ENCODE measurements at places on chromosomes 7 and 10.

- H3K4me3 ChIP-seq = no peak overlapping the region
- no peaks in the 10 kb centered on the region for H3K27me3 ChIP-seq
- H3K4me1 ChIP-seq = peaks cover 10% of the 10 kb centered on the region
- H3K36me3 ChIP-seq = peaks cover 6% of the 10 kb centered on the region
- peak; percentile 43 for DNase-seq
- no peak overlapping the region for H3K27ac ChIP-seq
Observed at GRCh38 chr7:906776-907157, 30.4 kb downstream of the GET4 start.

- no peak overlapping the region for H3K27ac ChIP-seq
- no peaks in the 10 kb centered on the region for H3K36me3 ChIP-seq
- peaks cover 3% of the 10 kb centered on the region for H3K27me3 ChIP-seq
- H3K4me3 ChIP-seq = no peak overlapping the region
- H3K4me1 ChIP-seq = peaks cover 10% of the 10 kb centered on the region
Observed at GRCh38 chr7:50615519-50616080, 50.4 kb upstream of the DDC start.

GRCh38 chr10:29063806-29064644 is 224.8 kb upstream of the LYZL1 start:
- no peaks in the 10 kb centered on the region for H3K36me3 ChIP-seq
- no peaks in the 10 kb centered on the region for H3K4me1 ChIP-seq
- no peak overlapping the region for H3K27ac ChIP-seq
- H3K27me3 ChIP-seq = no peaks in the 10 kb centered on the region
- no peak overlapping the region for H3K4me3 ChIP-seq

GRCh38 chr7:80247144-80247543 is 112.5 kb downstream of the GNAI1 start:
- H3K4me1 ChIP-seq = peaks cover 3% of the 10 kb centered on the region
- peaks cover 2% of the 10 kb centered on the region for H3K27me3 ChIP-seq

DNA sequence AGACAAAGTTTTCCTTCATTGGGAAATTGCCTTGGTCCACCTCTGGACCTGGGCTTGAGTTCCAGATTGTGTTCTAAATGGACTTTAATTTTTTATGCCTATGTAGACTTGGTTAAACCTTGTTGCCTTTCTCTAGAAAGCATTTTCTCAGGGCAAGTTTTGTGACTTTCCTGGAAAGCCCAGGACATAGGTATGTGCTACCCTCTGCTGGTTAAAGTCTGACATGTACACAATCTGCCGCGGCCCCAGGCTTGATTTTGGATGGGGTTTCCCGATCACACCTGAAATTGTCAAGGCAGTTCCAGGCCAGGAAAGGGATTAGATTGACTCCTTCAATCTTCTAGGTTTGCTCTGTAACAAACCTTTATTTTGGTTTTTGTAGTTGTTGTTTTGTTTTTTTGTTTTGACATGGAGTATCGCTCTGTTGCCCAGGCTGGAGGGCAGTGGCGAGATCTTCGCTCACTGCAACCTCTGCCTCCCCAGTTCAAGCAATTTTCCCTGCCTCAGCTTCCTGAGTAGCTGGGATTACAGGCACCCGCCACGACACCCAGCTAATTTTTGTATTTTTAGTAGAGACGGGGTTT is 14.1 kb upstream of the AKR1B10 start:
- no peaks in the 10 kb centered on the region for H3K36me3 ChIP-seq
- peaks cover 10% of the 10 kb centered on the region for H3K4me1 ChIP-seq
- no peak overlapping the region for H3K4me3 ChIP-seq
- H3K27ac ChIP-seq = no peak overlapping the region
- peak; percentile 58 for DNase-seq

GRCh38 chr10:127318396-127318795 is 122.0 kb upstream of the INSYN2A start:
- H3K27me3 ChIP-seq = peaks cover 10% of the 10 kb centered on the region
- DNase-seq = no peak

DNA sequence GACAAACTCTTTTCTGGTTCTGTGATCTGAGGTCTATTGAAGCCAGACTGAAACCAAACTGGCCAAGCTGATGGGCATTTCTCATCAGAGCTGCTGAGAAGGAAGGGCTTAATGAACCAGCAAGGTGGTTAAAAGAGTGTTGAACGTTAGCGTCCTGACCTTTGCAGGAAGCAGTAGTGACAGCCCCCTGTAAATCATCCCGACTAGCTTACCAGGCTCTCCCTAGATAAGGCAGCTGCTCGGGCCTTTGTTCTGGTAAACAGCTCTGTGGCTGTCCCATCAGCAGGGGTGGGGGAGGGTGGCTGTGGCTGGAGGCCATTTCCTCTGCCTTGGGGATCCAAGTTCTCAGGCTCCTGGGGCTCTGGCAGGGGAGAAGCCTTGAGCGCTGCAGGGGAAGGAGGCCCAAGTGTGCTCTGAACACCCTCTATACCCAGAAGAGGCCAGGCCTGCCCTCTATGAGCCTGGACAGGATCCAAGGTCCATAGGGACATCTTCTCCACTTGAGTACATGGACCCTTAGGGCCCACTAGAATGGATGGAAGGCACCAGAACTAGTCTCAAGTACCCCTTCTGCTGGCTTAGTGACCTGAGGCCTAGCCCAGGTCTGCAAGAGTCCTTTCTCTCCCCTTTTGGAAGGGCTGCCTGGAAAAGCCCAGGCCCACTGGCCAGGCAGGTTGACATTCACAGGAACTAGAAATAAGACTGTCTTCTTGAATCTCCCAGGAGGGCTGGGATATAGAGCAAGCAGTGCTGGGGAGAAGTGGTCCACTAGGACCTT is 134.6 kb downstream of the ARHGAP22 start:
- H3K36me3 ChIP-seq = no peaks in the 10 kb centered on the region
- peaks cover 4% of the 10 kb centered on the region for H3K27me3 ChIP-seq
- H3K4me3 ChIP-seq = no peak overlapping the region
- H3K27ac ChIP-seq = no peak overlapping the region
- no peak for DNase-seq

- H3K27me3 ChIP-seq = no peaks in the 10 kb centered on the region
- no peak overlapping the region for H3K4me3 ChIP-seq
- no peaks in the 10 kb centered on the region for H3K4me1 ChIP-seq
- H3K36me3 ChIP-seq = peaks cover 50% of the 10 kb centered on the region
Observed at GRCh38 chr7:64996305-64996704, 5.5 kb upstream of the ZNF117 start.

- no peak for DNase-seq
- H3K27ac ChIP-seq = no peak overlapping the region
- H3K4me3 ChIP-seq = no peak overlapping the region
- H3K4me1 ChIP-seq = no peaks in the 10 kb centered on the region
- H3K27me3 ChIP-seq = peaks cover 5% of the 10 kb centered on the region
- H3K36me3 ChIP-seq = no peaks in the 10 kb centered on the region
Observed at GRCh38 chr10:91540733-91541132, 92.1 kb downstream of the PPP1R3C start.

- H3K36me3 ChIP-seq = no peaks in the 10 kb centered on the region
- no peak overlapping the region for H3K27ac ChIP-seq
- H3K4me1 ChIP-seq = no peaks in the 10 kb centered on the region
Observed at GRCh38 chr10:49286686-49287085, 12.3 kb upstream of the C10orf71 start.

- H3K27me3 ChIP-seq = peaks cover 23% of the 10 kb centered on the region
- H3K4me1 ChIP-seq = peaks cover 3% of the 10 kb centered on the region
- peak; percentile 39 for DNase-seq
- no peaks in the 10 kb centered on the region for H3K36me3 ChIP-seq
- no peak overlapping the region for H3K27ac ChIP-seq
- no peak overlapping the region for H3K4me3 ChIP-seq
Observed at GRCh38 chr10:1454428-1454827, 282.9 kb downstream of the ADARB2 start.

GRCh38 chr10:76168437-76168836 is 737.0 kb downstream of the LRMDA start:
- no peak overlapping the region for H3K27ac ChIP-seq
- no peak overlapping the region for H3K4me3 ChIP-seq
- H3K27me3 ChIP-seq = no peaks in the 10 kb centered on the region
- H3K4me1 ChIP-seq = peaks cover 9% of the 10 kb centered on the region
- H3K36me3 ChIP-seq = peaks cover 3% of the 10 kb centered on the region

- no peaks in the 10 kb centered on the region for H3K4me1 ChIP-seq
- no peaks in the 10 kb centered on the region for H3K36me3 ChIP-seq
- H3K4me3 ChIP-seq = no peak overlapping the region
- H3K27ac ChIP-seq = no peak overlapping the region
- H3K27me3 ChIP-seq = no peaks in the 10 kb centered on the region
- peak; percentile 1 for DNase-seq
Observed at GRCh38 chr7:44279286-44279685, 46.1 kb downstream of the CAMK2B start.

DNA sequence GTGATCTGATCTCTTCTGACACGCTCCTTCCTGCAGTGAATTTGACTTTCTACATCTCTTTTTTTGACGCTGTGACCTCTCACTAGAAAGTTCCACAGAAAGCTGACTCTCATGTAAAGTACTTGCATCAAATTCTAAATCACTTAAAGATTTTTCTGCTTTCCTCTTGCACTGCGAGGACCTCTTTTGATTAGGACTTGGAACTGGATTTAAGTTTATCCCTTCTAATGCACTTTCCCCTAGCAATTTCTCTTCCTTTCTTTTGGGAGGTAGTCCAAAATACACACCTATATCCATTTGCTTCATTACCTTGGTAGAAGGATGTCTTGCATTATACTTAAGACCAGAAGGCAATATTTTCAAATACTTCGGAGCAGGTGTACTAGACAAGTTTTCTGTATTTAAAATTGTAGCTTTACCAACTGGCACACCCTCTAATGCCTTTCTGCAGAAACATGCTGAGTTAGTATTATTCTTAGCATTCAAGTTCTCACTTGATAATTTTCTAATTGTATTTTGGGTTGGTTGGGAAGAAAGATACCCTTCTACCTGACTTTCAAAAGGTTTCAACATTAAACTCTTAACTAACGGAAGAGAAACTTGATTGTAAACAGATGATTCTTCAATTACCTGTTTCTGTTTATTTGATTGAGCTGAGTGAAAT is 4.6 kb downstream of the DCLRE1A start:
- peaks cover 37% of the 10 kb centered on the region for H3K4me1 ChIP-seq
- no peak for DNase-seq
- H3K4me3 ChIP-seq = no peak overlapping the region

GRCh38 chr10:133277993-133278576 is 1.4 kb upstream of the ADAM8 start:
- peaks cover 19% of the 10 kb centered on the region for H3K4me1 ChIP-seq
- H3K4me3 ChIP-seq = peak overlapping the region; percentile 46
- no peak for DNase-seq
- H3K36me3 ChIP-seq = peaks cover 14% of the 10 kb centered on the region
- H3K27ac ChIP-seq = peak overlapping the region; percentile 24
